Dermis lymphatic vessel endothelial cell (primary cell): ENCODE measurements at places on chromosomes 5 and 9. TPM values are rescaled to one million over a fixed set of nuclear protein-coding genes. Genes with fewer than 3 reads are reported as not detected.

The CCL21 gene
- total RNA-seq, result 1.4 and 8.6 TPM in 2 replicates

The PCDHB10 gene
- 0.98 and 1.0 TPM in 2 replicates for total RNA-seq

The RHOBTB3 gene
- 22.8 and 39.9 TPM in 2 replicates for total RNA-seq

The RELL2 gene
- 4.7 and 7.3 TPM in 2 replicates for total RNA-seq

The AHRR gene
- total RNA-seq, result 2.0 and 2.9 TPM in 2 replicates

The IFT74 gene
- 5.4 and 11.0 TPM in 2 replicates for total RNA-seq

The CFAP77 gene
- total RNA-seq, result 0.22 and 0.34 TPM in 2 replicates

The ADAM19 gene
- total RNA-seq, result 25.1 and 49.2 TPM in 2 replicates
